ENCODE measurements at places on chromosomes 7 and 10.

DNA sequence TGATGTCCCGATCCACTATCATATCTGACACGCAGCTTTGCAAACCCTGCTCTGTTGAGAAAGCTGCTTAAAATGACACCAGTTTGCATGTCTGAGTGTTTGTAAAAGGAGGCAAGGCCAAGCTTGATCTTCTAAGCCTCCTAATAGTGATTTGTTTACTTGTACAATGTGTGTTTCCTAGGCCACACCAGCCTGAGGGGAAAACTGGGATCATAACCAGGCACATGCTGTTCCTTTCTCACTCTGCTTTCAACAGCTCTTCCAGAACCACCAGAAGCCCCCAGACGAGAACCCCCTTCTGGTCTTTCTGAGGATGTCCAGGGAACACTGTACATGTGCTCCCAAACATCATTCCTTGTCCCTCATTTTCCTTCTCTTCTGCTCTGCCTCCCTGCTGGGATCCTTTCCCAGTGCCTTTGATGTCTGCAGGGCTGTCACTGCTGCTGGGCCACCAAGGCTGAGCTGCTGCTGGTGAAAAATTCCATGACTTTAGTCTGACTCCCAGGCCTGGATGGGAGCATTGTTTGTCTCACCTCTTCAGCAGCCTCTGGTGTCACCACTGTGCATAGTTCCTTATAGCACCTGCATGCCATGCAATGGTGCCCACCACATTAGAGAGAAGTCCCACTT, 4.0 kb upstream of the LGI1 start:
- no peak for DNase-seq

- DNase-seq, result no peak
Observed at GRCh38 chr10:83012866-83013265, 1126.4 kb upstream of the GHITM start.

GRCh38 chr10:47397256-47397655, 13.2 kb upstream of the ZNF488 start:
- DNase-seq, result no peak

- DNase-seq, result no peak
Observed at GRCh38 chr10:132631338-132631735, 93.8 kb downstream of the INPP5A start.

GRCh38 chr10:14285941-14286560, 44.7 kb downstream of the FRMD4A start:
- no peak for DNase-seq

DNA sequence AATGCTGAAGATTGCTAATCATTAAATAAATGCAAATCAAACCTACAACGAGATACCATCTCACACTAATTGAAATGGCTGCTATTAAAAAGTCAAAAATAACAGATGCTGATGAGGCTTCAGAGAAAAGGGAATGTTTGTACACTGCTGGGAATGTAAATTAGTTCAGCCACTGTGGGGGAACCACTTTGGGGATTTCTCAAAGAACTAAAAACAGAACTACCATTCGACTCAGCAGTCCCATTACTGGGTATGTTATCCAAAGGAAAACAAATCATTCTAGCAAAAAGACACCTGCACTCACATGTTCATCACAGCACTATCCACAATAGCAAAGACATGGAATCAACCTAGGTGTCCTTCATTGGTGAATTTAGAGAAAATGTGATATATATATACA, 379.0 kb upstream of the CNTNAP2 start:
- no peak for DNase-seq

DNA sequence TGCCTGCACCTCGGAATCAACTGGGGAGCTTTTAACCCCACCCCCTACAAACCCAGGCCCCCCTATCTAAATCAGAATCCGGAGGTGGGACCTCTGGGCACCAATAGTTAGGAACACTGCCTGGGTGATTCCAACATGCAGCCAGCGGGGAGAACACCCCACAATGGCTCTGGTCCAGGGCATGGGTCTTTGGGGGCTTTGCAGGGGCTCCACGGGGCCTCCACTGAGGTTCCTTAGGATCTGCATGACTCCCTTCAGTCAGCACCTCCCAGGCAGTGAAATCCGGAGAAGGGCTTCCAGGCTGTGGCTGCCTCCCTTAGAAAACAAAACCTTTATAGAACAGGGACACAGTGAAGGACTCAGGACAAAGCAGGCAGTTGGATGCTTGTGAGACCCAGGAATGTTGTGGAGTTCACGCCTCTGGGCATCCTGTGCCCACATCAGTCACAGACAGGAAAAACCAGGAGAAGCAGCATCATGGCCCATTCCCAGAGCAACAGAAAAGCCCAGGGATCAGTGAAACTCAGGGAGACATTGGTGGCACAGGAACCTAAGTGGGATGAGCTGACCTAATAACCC, 16.5 kb upstream of the AOC1 start:
- no peak for DNase-seq

DNA sequence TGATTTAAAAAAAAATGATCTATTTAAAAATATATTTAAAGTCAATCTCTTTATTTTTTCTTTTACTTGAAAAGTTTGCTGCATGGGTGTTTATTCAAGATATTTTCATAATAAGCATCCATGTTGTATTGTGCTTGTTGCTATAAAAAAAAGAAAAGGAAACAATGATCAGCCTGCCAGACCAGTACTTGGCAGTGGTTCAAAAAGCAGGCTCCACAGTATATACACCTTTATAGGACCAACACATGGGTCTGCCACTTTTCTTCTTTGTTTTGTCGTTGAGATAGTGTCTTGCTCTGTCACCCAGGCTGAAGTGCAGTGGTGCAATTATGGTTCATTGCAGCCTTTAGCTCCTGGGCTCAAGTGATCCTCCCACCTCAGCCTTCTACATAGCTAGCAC, 228.0 kb downstream of the TWIST1 start:
- DNase-seq, result no peak

Measured in stimulated activated CD4-positive, alpha-beta T cell treated with anti-CD3 and anti-CD28 coated beads, Interleukin-1b, Interleukin-23, amount 100 ng/mL, for 24 hours (primary cell).